Activated CD4-positive, alpha-beta T cell treated with anti-CD3 and anti-CD28 coated beads for 1 hour (primary cell): ENCODE measurements at places on chromosomes 4 and X.

DNA sequence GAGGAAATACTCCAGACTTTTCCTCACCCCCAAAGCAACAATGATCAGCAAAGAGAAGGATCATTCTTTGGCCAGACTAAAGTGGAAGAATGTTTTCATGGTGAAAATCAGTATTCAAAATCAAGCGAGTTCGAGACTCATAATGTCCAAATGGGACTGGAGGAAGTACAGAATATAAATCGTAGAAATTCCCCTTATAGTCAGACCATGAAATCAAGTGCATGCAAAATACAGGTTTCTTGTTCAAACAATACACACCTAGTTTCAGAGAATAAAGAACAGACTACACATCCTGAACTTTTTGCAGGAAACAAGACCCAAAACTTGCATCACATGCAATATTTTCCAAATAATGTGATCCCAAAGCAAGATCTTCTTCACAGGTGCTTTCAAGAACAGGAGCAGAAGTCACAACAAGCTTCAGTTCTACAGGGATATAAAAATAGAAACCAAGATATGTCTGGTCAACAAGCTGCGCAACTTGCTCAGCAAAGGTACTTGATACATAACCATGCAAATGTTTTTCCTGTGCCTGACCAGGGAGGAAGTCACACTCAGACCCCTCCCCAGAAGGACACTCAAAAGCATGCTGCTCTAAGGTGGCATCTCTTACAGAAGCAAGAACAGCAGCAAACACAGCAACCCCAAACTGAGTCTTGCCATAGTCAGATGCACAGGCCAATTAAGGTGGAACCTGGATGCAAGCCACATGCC, 89.7 kb downstream of the TET2 start:
- no peak for DNase-seq

- no peak for DNase-seq
Observed at GRCh38 chr4:104424989-104425388, 69.7 kb downstream of the CXXC4 start.

GRCh38 chrX:135434258-135435138, 12.8 kb downstream of the SMIM10L2A start:
- no peak for DNase-seq

DNA sequence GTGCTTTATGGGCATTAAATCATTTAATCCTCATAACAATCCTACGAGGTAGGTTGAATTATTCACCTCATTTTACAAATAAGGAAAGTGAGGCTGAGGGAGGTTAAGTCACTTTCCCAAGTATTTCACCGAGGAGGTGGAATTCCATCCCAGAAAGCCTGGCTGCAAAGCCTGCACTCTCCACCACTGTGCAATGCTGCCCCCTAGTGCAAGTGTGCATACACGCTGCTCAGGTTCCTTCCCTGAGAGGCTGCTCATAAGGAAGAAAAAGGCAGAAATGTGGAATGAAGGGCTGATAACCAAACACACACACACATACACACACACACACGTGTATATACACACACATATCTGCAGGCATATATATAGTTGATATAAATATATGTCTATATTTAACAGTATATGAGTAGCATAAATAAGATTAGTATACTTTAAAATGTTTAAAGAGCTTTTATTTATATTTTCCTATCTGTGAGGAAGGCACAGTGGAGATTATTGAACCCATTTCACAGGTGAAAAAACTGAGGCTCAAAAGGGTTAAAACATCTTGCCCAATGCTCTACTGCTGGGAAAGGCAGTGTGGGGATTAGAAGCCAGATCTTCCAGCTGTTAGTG, 714.5 kb upstream of the TENM3 start:
- no peak for DNase-seq

- DNase-seq = no peak
Observed at GRCh38 chr4:74635490-74636123, 158.7 kb downstream of the BTC start.

DNA sequence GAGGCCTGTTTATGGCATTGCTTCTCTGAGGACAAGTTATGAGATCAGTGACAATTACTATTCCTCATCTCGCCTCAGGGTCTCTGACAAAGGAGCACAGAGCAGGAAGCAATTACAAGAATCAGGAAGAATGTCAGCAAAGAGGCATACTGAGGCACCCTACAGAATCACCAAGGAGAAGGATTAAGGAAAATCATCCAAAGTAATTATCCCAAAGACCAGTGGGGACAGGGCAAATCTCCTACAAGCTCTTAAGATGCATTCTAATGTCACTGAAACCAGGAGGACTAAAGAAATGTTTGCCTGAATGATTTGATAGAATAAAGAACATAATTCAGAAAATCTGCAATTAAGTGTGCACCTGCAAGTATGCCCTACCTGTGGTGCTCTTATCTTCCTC, 206.2 kb downstream of the RCHY1 start:
- DNase-seq = no peak

- no peak for DNase-seq
Observed at GRCh38 chrX:9401051-9401450, 63.8 kb upstream of the TBL1X start.

DNA sequence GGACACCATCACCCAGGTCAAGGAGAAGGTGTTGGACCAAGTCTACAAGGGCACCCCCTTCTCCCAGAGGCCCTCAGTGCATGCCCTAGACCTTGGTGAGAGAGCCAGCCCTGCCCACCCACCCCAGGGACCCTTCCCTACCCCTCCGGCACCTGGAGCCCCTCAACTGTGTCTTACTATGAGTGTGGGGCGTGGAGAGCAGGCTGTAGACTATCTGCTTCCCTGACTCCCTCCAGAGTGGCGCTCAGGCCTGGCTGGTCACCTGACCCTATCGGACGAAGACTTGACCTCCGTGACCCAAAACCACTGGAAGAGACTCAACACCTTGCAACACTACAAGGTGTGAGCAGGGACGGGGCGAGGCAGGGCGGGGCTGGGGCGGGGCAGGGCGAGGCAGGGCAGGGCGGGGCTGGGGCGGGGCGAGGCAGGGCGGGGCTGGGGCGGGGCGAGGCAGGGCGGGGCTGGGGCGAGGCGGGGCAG, 4.7 kb upstream of the SRPK3 start:
- DNase-seq = no peak

DNA sequence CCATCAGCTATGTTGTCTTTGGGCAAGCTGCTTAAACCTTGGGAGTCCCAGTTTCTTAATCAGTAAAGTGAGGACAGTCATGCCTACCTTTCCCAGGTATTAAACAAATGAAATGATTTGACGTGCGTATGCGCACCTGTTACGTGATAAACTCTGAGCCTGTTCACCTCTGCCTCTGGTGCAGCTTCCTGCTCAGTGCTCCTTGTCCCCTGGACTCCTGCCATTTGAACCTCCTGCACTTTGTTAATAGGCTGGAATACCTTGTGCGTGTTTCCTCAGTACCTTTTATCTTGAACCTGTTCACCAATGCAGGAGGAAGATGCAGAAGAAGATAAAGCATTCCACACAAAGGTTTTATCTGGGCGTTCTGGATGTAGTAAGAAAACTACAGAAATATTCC, 211.9 kb downstream of the CEP135 start:
- DNase-seq = no peak

DNA sequence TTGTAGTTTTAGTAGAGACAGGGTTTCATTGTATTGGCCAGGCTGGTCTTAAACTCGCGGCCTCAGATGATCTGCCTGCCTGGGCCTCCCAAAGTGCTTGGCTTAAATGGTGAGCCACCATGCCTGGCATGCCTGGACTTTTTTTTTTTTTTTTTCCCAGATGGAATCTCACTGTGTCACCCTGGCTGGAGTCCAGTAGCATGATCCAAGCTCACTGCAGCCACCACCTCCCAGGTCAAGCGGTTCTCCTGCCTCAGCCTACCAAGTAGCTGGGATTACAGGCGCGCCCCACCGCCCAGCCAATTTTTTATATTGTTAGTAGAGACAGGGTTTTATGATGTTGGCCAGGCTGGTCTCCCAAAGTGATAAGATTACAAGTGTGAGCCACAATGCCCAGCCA, 8.4 kb downstream of the UBE2K start:
- DNase-seq = no peak

GRCh38 chrX:131741103-131741581, 197.3 kb downstream of the OR13H1 start:
- DNase-seq = no peak

GRCh38 chrX:130974323-130974722, 71.3 kb upstream of the ENOX2 start:
- DNase-seq = no peak

GRCh38 chr4:41358647-41359421, 102.1 kb downstream of the UCHL1 start:
- no peak for DNase-seq

DNA sequence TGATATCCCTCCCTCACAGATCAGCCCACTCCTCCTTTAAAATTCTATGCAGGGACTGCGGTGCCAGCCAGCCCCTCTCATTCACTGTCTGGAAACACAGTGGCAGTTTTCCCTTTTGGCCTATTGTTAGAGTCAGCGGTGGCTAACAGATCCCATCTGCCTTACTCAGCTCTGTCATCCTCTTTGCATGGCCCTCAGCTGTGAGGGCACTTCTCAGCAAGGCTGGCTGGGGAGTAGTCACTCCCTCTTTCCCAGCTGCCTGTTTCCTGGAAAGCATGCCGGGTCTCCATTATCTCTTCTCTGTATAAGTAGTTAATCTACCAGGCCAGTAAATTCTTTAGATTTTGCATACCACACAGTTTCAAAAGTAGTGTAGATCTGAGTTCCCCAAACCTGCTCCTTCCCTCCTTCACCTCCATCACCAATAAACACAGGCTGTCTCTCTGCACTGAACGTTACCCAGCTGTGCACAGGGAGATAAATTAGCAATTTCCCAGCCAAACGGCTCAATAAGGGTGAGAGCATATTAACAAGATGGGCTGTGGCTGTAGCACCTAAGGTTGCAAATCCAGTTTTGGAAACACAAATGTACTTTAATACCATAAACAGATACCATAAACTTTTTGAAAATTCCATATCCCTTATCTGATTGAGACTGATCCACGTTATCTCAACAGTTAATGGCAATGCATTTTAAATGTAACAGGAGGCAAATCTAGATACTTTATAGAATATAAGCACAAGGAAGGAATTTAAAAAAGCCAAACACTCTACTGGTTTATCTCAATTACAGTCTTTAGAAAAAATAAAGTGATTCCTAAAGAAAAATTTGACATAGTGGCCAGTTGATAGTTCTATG, 229.3 kb downstream of the ANKRD50 start:
- no peak for DNase-seq

DNA sequence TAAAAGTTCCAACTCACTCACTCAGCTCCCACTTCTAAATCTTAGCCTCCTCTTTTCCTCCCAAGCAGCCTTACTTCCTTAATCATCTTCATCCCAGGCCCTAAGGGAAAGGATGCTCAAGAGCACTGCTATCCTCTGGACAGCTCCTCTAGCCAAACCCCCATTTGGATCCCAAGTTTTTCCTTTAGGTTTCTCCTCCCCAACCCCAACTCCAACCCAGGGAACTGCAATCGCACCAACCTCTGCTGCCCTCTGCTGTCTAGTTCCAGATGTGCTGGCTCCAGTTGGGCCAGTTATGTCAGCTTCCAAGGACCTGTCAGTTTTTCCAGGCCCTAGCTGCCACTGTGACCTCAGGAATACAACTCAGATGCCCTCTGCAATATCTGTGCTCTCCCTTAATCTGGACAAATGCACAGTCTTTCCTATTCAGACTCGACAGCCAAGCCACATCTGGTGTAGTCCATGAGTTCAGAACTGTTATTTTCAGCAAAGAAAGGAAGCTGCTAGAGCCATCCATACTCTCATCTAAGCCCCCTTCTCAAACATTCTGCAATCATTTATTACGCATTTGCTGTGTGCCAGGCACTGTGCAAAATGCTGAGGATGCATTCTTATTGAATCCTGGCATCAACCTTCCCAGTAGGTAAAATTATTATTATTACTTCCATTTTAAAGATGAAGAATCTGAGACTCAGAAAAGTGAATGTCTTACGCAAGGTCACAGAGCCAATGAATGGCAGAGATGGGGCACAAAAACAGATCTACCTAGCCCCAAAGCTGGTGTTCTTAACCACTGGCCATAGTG, 12.3 kb upstream of the XPNPEP2 start:
- no peak for DNase-seq

GRCh38 chr4:1179089-1179441, 6.7 kb upstream of the SPON2 start:
- no peak for DNase-seq

GRCh38 chr4:108398316-108398715, 222.1 kb upstream of the RPL34 start:
- no peak for DNase-seq

- no peak for DNase-seq
Observed at GRCh38 chrX:21606002-21606401, 52.1 kb downstream of the KLHL34 start.

DNA sequence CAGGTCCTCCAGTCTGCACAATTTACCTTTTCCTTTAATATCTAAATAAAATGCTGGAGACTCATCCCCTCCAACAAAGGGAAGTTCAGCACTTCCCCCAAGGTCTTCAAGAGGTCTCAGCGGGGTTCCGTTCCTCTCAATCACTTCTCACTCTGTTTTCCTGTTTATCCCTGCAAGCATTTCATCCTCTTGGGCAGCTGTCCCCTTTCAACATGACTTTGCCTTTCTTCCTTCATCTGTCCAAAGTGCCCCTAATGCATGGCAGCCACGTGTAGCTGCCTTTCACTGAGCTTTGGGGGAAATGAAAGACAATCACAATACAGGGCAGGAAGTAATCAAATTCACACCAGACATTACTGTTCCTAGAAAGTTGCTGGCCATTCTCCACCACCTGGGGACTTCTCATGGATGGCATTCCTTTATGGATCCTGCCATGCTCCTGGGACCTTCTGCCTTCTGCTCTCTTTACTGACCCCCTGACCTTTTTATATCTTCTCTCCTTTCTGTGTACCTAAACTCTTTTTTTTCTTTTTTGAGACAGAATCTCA, 79.7 kb upstream of the USP9X start:
- no peak for DNase-seq

DNA sequence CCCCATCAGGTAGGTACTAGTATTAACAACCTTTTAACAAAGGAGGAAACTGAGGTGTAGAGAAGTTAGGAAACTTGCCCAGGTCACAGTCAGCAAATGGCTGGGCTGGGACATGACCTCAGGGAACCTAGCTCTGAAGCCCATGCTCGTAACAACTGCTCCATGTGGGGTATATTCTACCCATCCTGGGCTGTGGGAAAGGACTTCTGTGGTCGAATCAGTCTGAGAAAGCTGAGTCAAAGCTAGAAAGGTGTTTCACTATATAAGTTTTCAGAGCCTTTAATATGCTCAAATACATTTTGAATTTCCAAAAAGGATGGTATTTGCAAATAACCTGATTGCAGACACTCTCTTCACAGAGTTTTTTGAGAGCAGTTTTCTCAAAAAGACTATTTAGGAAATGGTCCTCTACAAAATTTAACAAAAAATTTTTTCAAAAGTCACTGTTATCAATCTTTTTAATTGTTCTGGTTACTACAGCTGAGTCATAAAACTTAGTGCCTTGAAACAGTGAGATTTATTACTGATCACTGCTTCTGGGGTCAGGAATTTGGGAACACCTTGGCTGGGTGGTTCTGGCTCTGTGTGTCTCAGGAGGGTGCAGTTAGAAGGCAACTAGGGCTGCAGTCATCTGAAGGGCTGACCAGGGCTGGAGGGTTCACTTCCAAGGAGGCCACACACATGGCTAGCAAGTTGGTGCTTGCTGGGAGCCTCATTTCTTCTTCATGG, 53.6 kb downstream of the NSG1 start:
- DNase-seq = no peak
